ENCODE measurements at places on chromosomes 13 and 19.

- H3K4me1 ChIP-seq, result no peaks in the 10 kb centered on the region
- H3K27ac ChIP-seq, result no peak overlapping the region
- H3K4me3 ChIP-seq, result no peak overlapping the region
- DNase-seq, result no peak
- H3K27me3 ChIP-seq, result no peaks in the 10 kb centered on the region
Observed at GRCh38 chr13:111347438-111347837, 27.0 kb downstream of the TEX29 start.

GRCh38 chr19:5154129-5154798 lies 185.4 kb downstream of the KDM4B start:
- DNase-seq, result peak; percentile 32
- H3K27ac ChIP-seq, result no peak overlapping the region
- H3K4me3 ChIP-seq, result no peak overlapping the region
- no peaks in the 10 kb centered on the region for H3K27me3 ChIP-seq

- no peak overlapping the region for H3K27ac ChIP-seq
- peaks cover 25% of the 10 kb centered on the region for H3K4me1 ChIP-seq
- H3K27me3 ChIP-seq, result no peaks in the 10 kb centered on the region
- no peak overlapping the region for H3K4me3 ChIP-seq
- DNase-seq, result no peak
- no peaks in the 10 kb centered on the region for H3K36me3 ChIP-seq
Observed at GRCh38 chr19:1214862-1215731, 9.5 kb downstream of the STK11 start.

- no peak overlapping the region for H3K4me3 ChIP-seq
- no peak for DNase-seq
- H3K36me3 ChIP-seq, result no peaks in the 10 kb centered on the region
- H3K27ac ChIP-seq, result no peak overlapping the region
- peaks cover 43% of the 10 kb centered on the region for H3K4me1 ChIP-seq
Observed at GRCh38 chr13:113841353-113841650, 22.6 kb downstream of the GAS6 start.

DNA sequence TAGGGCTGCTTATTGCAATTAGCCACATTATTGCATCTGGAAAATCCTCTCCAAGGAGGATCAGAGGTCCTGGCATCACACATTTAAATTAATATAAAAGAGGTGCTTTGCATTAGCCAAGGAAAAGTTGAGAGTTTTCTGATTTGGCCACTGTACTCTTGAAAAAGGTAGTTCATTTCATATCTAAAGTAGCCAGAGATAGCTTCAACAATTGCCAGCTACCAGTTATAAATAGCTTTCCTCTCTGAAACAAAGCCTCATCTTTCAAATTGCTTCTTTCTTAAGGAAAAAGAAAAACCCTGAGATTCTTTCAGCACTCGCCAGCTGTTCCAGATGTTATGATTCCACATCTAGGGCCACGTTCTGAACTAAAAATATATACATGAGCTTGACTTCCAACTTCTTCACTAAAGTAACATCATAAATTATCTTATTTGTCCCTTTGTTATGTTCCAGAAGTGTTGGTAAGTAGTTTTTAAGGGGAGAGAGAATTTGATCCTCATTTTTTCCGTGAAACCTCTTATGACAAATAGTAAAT lies 69.6 kb downstream of the ERCC5 start:
- H3K36me3 ChIP-seq, result no peaks in the 10 kb centered on the region
- H3K4me3 ChIP-seq, result no peak overlapping the region
- no peaks in the 10 kb centered on the region for H3K4me1 ChIP-seq
- no peaks in the 10 kb centered on the region for H3K27me3 ChIP-seq

DNA sequence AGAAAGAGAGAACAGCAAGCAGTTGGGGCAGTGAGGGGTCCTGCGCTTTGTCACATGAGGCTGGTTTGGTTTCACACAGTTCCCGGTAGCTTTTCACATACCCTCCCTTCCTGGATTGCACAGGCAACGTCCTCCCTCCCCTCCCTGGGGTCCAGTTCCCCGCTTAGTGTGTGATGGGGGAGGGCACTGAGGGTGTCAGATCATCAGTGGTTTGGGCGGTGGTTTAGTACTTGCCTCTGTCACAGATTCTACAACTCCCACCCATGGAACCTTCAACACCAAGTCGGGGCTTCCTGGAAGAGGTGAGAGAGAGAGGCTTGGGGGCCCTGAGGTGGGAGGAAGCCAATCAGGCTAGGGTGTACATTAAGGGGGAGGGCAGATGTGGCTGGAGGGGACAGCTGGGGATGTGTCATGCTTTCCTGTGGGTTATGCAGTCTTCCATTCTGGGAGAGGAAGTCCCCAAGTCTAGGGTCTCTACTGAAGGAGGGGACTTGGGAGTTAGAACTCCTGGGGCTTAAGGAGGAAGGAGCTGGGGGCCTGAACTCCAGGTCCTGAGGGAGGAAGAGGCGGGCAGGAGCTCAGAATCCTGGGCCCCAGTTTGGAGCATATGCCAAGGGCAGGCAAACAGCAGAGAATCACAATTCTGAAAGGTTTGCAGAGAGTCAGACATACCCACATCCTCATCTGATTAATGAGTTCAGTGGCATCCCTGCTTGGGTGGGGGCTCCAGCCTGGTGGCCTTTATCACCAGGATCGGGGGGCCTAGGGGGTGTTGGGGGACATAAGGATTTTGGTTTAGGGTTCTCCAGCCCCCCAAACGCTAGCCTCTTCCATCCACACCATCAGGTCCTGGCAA lies at the start of gene NKG7:
Gene NKG7 (minus strand): TSS at position 6 of the 856 bp plus-strand sequence. CDS start 119 bp downstream, outside the sequence.
- no peaks in the 10 kb centered on the region for H3K36me3 ChIP-seq
- peaks cover 63% of the 10 kb centered on the region for H3K4me1 ChIP-seq
- H3K4me3 ChIP-seq, result peak within 1 kb of the TSS; percentile 54
- H3K27me3 ChIP-seq, result no peaks in the 10 kb centered on the region
- DNase-seq, result peak; percentile 47
- H3K27ac ChIP-seq, result peak within 1 kb of the TSS; percentile 76

DNA sequence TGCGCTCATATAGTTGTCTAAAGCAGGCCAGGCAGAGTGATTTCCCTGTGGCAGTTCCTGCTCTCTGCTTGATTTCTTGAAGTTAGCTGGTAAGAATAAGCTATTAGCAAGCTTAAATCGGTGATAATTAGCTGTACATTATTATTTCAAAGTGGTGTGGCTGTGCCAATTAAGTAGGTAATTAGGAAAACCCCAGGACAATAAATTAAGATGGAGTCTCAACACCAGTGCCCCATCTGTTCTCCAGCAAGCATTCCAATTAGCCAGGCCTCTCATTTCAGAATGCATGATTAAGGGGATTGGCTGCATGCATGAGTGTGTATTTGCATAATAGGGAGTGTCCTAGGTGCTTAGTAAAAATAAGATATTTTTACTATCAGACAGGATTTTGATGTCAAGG lies 342.3 kb downstream of the GPC5 start:
- no peaks in the 10 kb centered on the region for H3K4me1 ChIP-seq
- no peaks in the 10 kb centered on the region for H3K36me3 ChIP-seq
- H3K27ac ChIP-seq, result no peak overlapping the region
- H3K27me3 ChIP-seq, result no peaks in the 10 kb centered on the region
- no peak for DNase-seq

GRCh38 chr13:105153611-105154010 lies 1381.9 kb downstream of the EFNB2 start:
- H3K4me1 ChIP-seq, result no peaks in the 10 kb centered on the region
- no peaks in the 10 kb centered on the region for H3K36me3 ChIP-seq
- H3K4me3 ChIP-seq, result no peak overlapping the region
- no peak overlapping the region for H3K27ac ChIP-seq

DNA sequence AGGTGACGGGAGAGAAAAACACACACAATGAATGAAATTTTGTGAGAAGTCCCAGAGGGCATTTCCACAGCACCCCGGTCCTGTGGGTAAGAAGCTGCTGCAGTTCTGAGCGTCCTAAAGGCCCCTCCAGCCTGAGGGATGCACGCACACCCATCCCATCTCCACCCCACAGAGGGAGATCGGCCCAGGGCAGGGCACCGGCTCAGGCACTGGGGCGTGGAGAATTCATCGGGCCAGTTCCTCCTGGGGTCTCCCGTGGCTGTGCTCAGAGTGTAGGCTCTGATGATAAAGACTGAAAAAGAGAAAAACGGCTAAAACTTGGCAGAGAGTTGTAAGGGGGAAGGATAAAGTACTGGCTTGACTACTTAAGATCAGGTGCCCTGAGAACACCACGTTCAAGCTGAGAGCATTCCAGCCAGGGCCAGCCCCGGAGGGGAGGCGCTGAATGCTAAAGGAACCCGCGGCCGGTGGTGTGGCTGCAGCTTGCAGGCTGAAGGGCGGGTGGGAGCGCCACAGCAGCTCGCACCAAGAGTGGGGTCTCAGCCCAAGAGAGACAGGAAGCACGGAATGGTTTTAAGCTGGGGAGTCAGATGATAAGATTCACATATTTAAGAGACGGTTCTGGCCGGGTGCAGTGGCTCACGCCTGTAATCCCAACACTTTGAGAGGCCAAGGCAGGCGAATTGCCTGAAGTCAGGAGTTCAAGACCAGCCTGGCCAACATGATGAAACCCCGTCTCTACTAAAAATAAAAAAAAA lies 121.9 kb upstream of the SPACA7 start:
- H3K36me3 ChIP-seq, result no peaks in the 10 kb centered on the region
- no peaks in the 10 kb centered on the region for H3K27me3 ChIP-seq
- no peak overlapping the region for H3K27ac ChIP-seq
- H3K4me3 ChIP-seq, result no peak overlapping the region
- no peak for DNase-seq

DNA sequence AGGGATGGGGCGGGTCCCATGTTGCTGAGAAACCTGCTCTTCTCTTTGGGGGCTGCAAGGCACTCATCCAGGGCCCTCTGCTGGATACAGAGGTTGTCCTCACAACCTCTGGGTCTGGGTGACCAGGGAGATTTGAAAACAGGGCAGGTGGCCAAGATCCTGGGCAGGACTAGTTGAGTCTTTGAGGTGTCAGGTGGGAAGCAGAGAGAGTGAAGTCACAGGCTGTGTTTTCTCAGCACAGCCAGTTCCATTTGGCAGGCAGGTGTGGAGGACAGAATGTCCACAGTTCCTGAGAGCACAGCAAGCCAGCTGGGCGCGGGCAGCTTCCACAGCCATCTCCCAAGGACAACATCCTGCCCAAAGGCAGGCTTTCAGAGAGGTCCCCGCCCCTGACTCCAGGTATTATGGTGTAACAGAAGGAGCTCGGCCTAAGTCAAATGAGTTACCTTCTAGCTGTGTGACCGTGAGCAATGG lies 118.8 kb downstream of the NUFIP1 start:
- no peaks in the 10 kb centered on the region for H3K4me1 ChIP-seq
- H3K27ac ChIP-seq, result no peak overlapping the region
- no peaks in the 10 kb centered on the region for H3K36me3 ChIP-seq
- DNase-seq, result no peak

DNA sequence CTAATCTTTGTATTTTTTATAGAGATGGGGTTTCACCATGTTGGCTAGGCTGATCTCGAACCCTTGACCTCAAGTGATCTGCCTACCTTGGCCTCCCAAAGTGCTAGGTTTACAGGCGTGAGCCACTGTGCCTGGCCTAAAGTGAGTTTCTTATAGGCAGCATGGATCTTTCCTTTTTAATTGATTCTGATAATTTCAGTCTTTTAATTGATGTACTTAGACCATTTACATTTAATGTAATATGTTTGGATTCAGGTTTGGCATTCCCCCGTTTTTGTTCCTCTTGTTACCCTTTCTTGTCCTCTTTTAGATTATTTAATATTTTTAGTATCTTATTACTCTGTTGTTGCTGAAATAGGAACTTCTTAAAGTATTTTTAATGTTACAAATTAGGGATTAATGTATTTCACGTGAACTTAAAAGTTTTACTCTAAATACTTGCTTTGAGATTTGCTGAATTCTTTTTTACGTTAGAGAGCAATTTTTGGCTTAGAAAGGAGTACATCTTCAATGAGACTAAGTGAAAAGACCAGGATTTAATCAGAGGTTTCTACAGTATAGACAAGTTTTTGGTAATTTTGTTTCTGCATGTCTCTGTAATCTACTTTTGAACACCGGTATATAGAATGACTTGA lies 50.3 kb downstream of the URI1 start:
- DNase-seq, result no peak
- no peak overlapping the region for H3K4me3 ChIP-seq
- H3K4me1 ChIP-seq, result no peaks in the 10 kb centered on the region
- H3K27me3 ChIP-seq, result no peaks in the 10 kb centered on the region

- no peaks in the 10 kb centered on the region for H3K27me3 ChIP-seq
- DNase-seq, result peak; percentile 73
- H3K27ac ChIP-seq, result peak overlapping the region; percentile 88
- peaks cover 27% of the 10 kb centered on the region for H3K36me3 ChIP-seq
- H3K4me3 ChIP-seq, result peak overlapping the region; percentile 61
Observed at GRCh38 chr19:42199440-42200115, 17.9 kb downstream of the DEDD2 start.

DNA sequence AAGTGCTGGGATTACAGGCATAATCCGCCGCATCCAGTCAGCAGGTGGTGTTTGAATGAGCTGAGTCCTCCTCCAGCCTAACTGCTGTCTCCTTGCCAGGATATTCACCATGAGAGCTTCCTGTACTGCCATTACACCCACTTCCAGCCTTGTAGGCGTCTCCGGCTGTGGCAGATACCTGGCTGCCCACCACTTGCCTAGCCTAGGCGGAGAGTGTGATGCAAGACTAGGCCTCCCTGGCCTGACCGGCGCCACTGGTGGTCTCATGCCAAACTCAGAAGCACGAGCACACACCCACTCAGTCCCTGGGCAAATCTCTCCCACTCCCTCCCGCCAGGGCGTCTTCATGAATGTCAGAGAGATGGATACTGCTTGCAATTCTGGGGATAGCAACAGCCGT lies 16.6 kb downstream of the IL12RB1 start:
- H3K4me3 ChIP-seq, result no peak overlapping the region
- peaks cover 27% of the 10 kb centered on the region for H3K36me3 ChIP-seq
- DNase-seq, result no peak
- no peaks in the 10 kb centered on the region for H3K27me3 ChIP-seq
- H3K4me1 ChIP-seq, result peaks cover 14% of the 10 kb centered on the region

DNA sequence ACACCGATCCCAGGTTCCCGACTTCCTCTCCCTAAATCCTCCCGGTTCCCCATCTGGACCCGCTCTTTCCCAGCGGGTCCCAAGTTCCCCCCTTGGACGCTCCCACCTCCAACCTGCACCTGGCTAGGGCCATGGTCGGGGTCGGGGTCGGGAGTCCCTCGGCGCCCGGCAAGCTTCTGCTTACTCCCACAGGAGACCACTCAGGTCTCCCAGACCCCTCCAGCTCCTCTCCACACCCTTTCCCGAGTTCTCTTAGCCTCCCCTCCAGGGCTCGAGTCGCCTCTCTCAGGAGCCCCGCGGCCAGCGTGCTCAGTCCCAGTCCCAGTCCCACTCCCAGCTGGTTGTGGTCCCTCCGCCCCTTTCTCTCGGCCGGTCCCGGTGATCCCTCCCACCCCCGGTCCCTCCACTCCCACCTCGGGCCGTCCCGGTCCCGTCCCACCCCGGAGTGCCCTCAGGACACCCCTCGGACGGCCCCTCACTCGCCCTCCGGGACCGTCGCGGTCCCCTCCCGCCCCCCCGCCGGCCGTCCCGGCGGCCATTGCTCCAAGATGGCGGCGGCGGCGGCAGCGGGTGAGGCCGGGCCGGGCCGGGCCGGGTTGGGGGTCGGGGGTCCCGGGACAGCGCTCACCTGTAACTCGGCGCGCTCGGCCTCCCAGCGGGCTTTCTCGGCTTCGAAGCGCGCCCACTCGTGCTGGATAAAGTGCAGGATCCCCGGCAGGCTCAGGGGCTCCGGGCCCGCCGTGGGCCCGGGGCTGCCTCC lies at the start of gene FKRP:
Gene FKRP (plus strand): TSS at position 537 of the 760 bp plus-strand sequence. CDS start 9,394 bp downstream, outside the sequence.
- peak within 1 kb of the TSS; percentile 79 for H3K27ac ChIP-seq
- H3K4me1 ChIP-seq, result peaks cover 25% of the 10 kb centered on the region
- H3K27me3 ChIP-seq, result no peaks in the 10 kb centered on the region

- no peak overlapping the region for H3K27ac ChIP-seq
- no peaks in the 10 kb centered on the region for H3K36me3 ChIP-seq
- no peaks in the 10 kb centered on the region for H3K4me1 ChIP-seq
- DNase-seq, result no peak
- peaks cover 7% of the 10 kb centered on the region for H3K27me3 ChIP-seq
Observed at GRCh38 chr19:50717026-50717723, 2.4 kb downstream of the SHANK1 start.

Data from CD8-positive, alpha-beta memory T cell (primary cell).